ENCODE measurements at places on chromosomes 13 and 19. TPM values are rescaled to one million over a fixed set of nuclear protein-coding genes. Genes with fewer than 3 reads are reported as not detected.

DNA sequence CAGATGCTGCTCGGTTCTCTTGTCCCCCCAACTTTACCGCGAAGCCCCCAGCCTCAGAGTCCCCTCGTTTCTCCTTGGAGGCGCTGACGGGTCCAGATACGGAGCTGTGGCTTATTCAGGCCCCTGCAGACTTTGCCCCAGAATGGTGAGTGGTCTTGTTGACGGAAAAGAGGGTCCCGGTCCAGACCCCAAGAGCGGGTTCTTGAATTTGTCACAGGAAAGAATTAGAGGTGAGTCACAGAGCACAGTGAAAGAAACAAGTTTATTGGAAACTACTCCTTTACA lies 589 bp downstream of the POLR1G start:
- H3K27ac ChIP-seq: peak overlapping the region; percentile 77
- no peak for DNase-seq
- peaks cover 24% of the 10 kb centered on the region for H3K27me3 ChIP-seq

GRCh38 chr13:93411186-93411680 lies 184.6 kb downstream of the GPC6 start:
- H3K4me3 ChIP-seq: no peak overlapping the region
- no peaks in the 10 kb centered on the region for H3K36me3 ChIP-seq
- no peaks in the 10 kb centered on the region for H3K27me3 ChIP-seq
- H3K4me1 ChIP-seq: peaks cover 15% of the 10 kb centered on the region
- H3K27ac ChIP-seq: no peak overlapping the region

CATSPERD gene
- total RNA-seq: not detected

PTH2 gene
- total RNA-seq: not detected

- H3K27me3 ChIP-seq: no peaks in the 10 kb centered on the region
- H3K4me3 ChIP-seq: no peak overlapping the region
- H3K4me1 ChIP-seq: peaks cover 51% of the 10 kb centered on the region
These were observed 5.8 kb downstream of the EGLN2 start for GRCh38 chr19:40804783-40805242.

DNA sequence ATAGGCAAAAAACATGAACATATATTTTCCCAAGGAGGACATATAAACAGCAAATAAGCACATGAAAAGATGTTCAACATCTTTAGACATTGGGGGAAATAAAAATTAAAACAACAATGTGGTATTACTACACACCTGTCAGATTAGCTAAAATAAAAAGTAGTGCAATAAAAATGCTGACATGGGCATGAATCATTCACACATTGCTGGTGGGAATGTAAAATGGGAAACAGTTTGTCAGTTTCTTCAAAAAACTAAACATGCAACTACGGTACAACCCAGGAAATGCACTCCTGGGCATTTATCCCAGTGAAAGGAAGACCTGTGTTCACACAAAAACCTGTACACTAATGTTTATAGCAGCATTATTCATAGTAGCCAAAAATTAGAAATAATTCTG lies 5.3 kb upstream of the SUCLA2 start:
- no peaks in the 10 kb centered on the region for H3K27me3 ChIP-seq
- H3K4me3 ChIP-seq: no peak overlapping the region
- DNase-seq: no peak
- H3K36me3 ChIP-seq: no peaks in the 10 kb centered on the region

GRCh38 chr19:43809762-43810696 lies 7.8 kb upstream of the LYPD5 start:
- no peaks in the 10 kb centered on the region for H3K4me1 ChIP-seq
- no peak overlapping the region for H3K4me3 ChIP-seq
- peaks cover 60% of the 10 kb centered on the region for H3K27me3 ChIP-seq
- H3K27ac ChIP-seq: no peak overlapping the region
